GM12865 (cell line): ENCODE measurements at places on chromosomes 16 and 17.

DNA sequence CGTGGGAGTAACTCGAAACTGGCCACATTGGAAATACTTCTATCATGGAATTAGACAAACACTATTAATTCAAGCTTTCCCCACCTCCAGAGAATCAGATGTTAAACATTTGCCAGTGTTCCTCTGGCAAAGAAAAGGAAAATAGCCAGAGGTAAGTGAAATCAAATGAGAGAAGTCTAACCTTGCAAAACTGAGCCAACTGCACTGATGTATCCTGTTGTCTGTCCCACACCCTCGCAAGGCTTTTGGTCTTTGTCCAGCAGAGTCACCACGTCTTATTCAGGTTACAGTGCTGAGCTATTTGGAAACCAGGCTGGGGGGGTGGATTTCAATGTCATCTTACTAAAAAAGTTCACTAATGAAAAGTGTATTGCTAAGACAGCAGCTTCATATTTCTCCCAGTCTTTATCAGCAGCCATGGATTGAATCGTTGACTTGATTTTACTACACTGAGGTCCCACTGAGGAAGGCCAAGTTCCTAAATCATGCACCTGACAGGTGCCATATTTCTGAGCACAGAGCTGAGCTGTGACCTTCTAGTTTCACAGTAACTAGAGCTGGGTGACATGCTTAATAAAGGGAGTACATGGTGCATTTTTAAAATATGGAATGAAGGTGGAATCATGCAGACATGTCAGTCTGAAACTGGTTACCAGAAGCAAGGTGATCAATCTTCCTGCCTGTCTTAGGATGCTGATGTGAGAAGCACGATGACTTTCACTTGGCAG, 85.2 kb upstream of the HSBP1 start:
- DNase-seq = no peak

DNA sequence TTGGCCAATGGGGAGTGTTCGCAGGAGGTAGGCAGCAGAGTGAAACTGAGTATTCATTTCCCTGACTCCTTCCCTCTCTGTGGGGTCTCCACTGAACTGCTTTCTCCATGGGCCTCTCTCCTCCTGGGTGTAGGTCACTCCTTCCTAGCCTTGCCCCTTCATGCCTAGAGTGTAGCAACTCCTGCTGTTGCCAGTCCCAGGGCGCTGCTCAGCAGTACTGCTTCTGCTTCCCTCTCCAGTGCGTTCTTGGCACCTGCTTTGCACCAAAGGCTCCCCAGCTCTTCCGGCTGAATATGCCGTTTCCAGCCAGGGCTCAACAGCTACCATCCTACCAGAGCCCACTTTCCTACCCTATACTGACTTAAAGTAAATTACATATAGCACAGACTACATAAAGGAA, 92.2 kb downstream of the MAF start:
- no peak for DNase-seq

- DNase-seq = peak; percentile 47
Measured at GRCh38 chr17:73998653-73999645, 204.5 kb upstream of the RPL38 start.

- DNase-seq = peak; percentile 42
Measured at GRCh38 chr16:28531777-28532744, 6.7 kb downstream of the NUPR1 start.

DNA sequence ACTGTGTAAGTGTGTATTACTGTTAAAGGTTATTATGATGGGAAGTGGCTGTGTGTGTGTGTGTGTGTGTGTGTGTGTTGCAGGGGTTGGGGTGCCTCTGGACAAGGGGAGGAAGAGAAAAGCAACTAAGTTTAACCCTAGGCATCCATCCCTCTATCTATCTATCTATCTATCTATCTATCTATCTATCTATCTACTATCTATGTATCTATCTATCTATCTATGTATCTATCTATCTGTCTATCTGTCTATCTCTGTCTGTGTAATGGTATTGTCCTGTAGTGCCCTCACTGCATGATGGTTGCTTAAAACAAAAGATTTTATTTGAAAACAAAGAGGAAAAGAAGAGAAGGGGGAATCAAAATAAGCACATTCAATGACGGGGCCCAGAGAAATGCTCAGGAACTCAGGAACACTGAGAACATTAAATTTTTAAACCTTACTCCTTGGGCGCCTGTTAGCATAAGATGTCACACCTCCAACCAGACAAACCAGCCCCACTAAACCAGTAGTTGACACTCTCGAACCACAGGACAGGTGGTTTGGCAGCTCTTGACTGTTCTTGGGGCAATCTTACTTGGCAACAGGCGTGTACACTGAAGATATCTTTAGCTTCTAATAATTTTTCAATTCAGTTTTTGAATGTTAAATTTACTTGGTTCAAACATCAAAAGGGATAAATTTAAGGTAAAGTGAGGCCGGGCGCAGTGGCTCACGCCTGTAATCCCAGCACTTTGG, 5.1 kb upstream of the RPL26 start:
- DNase-seq = no peak

DNA sequence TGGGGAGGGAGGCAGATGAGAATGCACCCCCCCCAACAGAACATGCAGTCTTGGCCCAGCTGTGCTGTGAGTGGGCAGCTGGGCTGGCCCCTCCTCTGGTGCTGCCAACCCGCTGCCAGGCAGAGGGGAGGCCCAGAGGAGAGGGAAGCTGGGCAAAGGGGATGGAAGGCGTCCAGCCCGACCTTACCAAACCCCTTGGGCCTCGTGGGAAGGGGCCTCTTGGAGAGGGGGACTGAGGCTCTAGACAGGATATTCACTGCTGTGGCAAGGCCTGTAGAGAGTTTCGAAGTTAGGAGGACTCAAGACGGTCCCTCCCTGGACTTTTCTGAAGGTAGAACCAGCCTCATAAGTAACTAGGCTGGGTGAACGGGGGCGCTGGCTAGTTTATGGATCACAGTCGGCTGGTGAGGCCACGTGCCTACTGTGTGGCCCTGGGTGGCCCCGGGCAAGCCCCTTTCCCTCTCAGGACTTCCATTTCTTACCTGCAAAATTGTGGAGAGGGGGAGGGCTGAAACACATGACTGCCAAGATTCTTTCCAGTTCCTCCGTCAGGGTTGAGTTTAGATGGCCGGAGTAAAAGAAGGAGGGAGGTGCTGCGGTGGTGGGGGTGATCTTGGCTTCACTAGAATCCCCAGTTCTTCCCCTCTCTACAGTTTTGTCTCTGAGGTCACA, 857 bp upstream of the STAT5A start:
- DNase-seq = peak; percentile 66

- no peak for DNase-seq
Measured at GRCh38 chr17:70527364-70527888, 358.1 kb downstream of the KCNJ2 start.

DNA sequence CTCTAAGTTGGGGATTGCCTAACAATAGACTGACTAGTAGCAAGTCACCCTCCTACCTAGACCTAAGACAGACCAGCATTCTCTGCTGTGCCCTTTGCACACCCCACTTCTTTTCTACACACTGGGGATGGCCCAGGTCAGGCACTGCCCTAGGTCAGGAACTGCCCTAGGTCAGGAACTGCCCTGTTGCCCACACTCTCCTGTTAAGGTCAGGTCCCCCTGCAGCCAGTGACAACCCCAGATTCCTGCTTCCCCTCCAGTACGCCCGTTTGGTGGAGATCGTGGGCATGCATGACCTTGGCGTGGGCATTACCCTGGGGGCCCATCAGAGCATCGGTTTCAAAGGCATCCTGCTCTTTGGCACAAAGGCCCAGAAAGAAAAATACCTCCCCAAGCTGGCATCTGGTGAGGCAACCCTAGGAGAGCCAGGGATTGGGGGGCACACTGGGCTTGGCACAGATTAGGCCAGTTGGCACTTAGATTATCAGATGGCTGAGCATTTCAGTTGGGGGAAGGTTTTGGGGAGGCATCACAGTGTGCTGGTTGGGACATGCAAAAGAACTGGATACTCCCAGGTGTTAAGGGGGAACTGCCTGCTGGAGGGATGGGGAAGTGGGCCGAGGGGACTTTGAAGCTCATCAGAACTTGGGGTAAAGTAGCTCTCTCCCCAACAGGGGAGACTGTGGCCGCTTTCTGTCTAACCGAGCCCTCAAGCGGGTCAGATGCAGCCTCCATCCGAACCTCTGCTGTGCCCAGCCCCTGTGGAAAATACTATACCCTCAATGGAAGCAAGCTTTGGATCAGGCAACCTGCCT, 1.7 kb downstream of the ACADVL start:
- no peak for DNase-seq

DNA sequence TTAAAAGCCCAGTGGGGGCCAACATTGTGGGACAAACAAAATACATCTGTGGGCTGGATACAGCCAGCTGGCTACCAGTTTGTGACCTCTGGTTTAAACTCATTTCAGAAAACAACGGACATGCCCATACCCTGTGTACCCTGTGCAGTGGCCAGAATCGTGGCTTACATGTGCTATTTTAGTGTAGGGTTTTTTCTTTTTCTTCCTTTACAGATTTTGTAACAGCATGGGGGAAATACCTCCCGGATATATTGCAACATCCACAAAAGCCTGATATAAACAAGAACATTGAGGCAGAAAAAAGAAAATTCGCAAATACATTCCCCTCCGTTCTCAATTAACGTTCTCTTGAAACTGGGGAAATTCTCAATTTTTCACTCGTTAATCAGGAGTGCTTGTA, 7.3 kb downstream of the HS3ST4 start:
- DNase-seq = no peak

DNA sequence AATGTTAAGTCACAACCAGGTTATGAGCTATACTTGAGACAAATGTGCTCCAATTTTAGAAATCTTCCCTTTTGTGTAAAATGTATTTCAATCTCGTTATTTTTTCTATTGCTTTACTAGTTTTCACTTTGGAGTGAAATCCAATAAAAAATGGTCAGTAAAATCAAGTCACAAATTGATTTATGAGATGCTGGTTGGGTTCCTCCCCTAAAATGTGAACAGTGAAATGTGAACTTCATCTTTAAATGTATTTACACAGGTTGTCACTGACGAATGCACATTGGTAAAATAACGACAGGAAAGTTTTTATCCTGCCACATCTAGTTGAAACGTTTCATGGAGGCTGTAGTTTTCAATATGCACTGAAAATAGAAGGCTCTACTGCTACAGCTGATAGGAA, 55.5 kb downstream of the COX10 start:
- no peak for DNase-seq

- DNase-seq = peak; percentile 44
Measured at GRCh38 chr17:16491703-16492612, at the start of gene LRRC75A. Gene LRRC75A, minus strand, starts transcription at chr17:16492193. Its CDS starts 203 bp downstream, at chr17:16491990.

- DNase-seq = no peak
Measured at GRCh38 chr17:78888941-78889518, 14.0 kb downstream of the CEP295NL start.

DNA sequence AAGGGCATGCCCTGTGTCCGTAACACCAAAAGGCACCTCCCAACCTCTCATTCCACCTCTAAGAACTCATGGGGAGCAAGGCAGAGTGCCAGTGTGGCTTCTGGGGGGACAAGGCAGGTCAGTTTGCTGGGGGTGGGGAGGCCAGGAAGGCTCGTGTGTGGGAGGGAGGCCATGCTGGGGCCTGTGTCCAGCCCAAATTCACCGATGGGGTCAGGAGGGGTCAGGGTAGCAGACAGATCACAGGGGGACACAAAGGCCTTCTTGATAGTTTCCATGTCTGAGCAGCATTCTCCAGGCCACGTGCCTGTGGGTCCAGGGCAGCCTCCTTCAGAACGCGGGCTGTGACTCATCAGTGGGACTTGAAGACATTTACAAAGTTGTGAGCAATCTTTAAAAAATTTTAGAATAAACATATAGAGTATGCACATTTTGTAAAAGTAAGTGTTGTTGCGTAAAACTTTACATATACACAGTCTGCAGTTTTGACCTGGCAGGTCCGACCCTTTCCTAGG, 20.9 kb downstream of the SPACA3 start:
- DNase-seq = no peak

- no peak for DNase-seq
Measured at GRCh38 chr17:81027038-81027437, 7.9 kb upstream of the BAIAP2 start.

DNA sequence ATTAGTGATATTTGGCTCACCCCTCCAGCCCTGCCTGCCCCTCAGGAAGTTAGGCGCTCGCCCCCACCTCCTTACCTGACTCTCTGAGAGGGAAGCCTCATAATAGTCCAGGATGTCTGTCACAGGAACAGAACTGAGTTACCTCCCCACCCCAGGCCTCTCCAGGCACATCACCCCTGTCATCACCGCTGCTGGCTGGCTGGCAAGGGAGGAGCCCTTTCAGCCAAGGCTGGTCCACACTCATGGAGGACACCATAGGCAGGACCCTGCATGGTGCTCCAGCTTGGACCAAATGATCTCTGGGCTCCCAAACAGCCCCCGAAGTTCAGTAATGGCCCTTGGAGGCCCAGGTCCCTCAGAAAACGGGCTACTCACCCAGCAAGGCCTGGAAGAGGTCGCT, 1.5 kb downstream of the DLG4 start:
- DNase-seq = no peak

GRCh38 chr16:68973611-68974120, 130.3 kb downstream of the TANGO6 start:
- DNase-seq = no peak

DNA sequence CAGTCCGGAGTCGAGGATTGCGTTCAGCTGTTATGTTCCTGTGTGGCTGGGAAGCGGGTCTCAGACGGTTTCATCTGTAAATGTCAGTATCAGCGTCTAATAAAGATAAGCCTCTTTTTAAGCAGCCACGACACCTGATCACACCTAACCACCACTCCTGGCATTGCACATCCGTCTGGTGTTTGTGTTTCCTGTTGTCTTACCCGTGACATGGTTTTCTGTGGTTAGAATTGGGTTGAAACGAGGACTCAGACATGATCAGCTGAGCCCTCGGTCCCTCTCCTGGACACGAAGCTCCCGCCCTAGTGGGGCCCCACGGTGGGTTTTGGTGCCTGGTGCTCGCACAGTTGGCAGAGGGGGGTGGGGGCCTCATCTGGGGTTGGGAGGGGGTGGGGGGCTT, 18.3 kb downstream of the CPNE7 start:
- no peak for DNase-seq

GRCh38 chr16:74747716-74748615, 26.7 kb downstream of the FA2H start:
- DNase-seq = no peak

- DNase-seq = no peak
Measured at GRCh38 chr16:22181843-22182242, 19.5 kb downstream of the SDR42E2 start.

DNA sequence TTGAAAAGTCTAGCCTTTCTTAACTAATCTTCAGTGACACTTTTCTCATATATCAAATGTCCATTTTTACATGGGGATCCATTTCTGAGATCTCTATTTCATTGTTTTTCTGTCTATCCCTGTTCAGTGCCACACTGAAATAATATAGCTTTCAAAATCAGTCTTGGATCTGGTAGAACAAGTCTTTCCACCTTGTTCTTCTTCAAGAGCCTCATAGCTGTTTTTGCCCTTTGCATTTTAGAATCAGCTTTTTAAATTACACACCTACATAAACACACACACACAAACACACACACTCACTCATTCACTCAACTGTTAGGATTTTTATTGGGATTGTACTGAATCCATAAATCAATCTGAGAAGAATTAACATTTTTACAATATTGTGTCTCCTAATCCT, 19.2 kb downstream of the GSDMB start:
- no peak for DNase-seq

- no peak for DNase-seq
Measured at GRCh38 chr17:10815319-10815718, 11.4 kb upstream of the TMEM238L start.

GRCh38 chr17:82985973-82986372, 93.4 kb upstream of the METRNL start:
- no peak for DNase-seq
